Cardiac fibroblast (primary cell): ENCODE measurements at places on chromosomes 7 and 10.

DNA sequence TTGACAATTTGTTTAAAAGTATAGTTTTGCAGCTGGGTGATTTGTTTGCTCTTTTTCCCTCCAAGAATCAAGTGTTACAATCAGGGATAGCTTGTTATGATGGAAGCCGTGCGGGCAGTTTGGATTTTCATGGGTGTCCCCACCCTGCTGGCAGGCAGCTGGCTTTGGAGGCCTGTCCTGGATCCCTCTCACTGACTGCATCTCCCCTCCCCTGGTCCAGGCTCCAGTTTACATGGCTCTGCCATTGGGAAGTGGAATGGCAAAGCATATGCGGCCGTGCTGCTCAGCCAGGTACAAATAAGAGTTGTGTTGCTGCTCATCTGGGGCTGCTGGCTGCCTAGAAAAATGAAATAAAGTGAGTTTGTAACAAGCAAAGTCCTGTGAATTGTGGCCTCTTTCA is 76.0 kb downstream of the CXCL12 start:
- no peak for DNase-seq

DNA sequence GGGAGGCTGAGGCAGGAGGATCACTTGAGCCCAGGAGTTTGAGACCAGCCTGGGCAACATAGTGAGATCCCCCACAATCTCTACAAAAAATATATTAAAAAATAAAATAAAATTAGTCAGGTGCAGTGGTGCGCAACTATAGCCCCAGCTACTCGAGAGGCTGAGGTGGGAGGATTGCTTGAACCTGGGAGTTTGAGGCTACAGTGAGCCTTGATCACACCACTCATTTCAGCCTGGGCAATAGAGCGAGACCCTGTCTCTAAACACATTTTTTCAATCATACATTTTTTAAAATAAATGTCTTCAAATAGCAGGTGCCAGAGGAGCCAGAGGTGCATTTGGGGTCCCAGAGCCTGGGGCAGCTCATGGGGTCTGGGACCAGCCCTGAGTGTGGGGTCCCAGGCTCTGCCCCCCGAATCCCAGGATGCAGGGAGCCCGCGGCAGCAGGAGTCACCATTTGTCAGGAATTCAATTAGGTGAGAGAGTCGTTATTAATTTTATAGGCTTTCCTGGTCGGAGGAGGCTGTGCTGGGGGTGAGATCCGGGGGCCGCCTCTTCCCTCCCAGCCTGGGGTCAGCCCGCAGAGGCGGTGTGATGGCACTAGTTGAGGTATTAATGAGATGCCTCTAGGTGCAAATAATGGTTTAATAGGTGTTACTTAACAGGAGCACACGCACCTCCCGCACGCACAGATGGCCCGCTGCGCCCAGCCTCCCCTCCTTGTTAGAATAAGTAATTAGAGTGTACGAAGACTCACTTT is 78.3 kb downstream of the MICALL2 start:
- no peak for DNase-seq

- DNase-seq: no peak
These were observed 37.9 kb upstream of the FHIP2A start for GRCh38 chr10:114783686-114784085.

DNA sequence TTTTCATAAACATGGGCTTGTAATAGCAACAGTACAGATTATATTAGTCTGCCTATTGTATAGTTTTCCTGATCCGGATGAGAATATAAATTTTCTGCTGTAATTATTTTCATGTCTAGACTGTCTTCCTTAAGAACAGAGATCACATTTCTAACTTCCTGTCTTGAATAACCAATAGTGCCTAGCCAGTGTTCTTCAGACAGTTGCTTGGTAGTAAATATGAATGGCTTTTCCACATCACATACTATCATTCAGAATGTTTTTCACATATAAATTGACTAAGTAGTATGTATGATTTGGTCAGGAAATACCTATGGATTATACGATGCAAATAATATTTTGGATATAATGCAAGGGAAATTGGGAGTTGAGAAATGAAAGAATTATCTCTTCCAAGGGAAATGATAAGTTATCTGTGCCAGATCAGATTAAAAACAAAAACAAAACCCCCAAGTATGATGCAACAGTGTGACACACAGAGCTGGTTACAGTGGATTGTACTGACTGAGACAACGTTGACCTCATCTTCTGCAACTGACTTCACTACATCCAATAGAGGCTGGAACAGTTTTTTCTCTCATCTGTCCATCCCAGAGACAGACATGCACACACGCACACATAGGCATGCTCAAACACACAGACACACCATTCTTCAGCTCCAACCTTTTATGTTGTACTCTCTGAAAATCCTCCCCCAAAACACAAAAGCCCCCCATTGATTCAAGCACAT is 16.4 kb downstream of the ITGA8 start:
- DNase-seq: no peak

GRCh38 chr10:7666253-7667023 is at the start of gene ITIH5:
TSS of gene ITIH5 (minus strand) at chr10:7666966. CDS start at chr10:7666892, 74 bp downstream.
- no peak for DNase-seq

- no peak for DNase-seq
These were observed 1.1 kb upstream of the GNAI1 start for GRCh38 chr7:80133361-80134114.

GRCh38 chr10:64215088-64215487 is 693.9 kb downstream of the REEP3 start:
- peak; percentile 39 for DNase-seq

DNA sequence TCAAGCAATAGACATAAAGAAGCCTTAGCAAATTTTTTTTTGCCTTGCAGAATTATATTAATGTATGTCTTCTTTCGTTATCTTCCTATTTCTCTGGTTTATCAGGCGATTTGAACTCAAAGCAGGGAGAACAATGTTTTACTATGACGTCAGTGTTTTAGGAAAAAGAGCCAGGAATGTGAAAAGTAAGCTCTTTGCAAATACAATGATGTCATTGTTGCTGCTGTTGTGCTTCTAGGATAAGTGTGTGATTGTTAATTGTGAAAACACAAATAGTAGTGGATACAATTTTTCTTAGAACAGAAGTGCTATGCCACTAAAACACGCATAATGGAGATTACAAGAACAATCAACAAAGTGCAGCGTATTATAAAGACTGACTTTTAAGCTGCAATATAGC is 9.5 kb upstream of the AUTS2 start:
- no peak for DNase-seq

- DNase-seq: peak; percentile 67
These were observed 669 bp downstream of the PI4K2A start for GRCh38 chr10:97640868-97641811.

GRCh38 chr7:103307503-103308231 is 10.4 kb downstream of the PMPCB start:
- DNase-seq: no peak

DNA sequence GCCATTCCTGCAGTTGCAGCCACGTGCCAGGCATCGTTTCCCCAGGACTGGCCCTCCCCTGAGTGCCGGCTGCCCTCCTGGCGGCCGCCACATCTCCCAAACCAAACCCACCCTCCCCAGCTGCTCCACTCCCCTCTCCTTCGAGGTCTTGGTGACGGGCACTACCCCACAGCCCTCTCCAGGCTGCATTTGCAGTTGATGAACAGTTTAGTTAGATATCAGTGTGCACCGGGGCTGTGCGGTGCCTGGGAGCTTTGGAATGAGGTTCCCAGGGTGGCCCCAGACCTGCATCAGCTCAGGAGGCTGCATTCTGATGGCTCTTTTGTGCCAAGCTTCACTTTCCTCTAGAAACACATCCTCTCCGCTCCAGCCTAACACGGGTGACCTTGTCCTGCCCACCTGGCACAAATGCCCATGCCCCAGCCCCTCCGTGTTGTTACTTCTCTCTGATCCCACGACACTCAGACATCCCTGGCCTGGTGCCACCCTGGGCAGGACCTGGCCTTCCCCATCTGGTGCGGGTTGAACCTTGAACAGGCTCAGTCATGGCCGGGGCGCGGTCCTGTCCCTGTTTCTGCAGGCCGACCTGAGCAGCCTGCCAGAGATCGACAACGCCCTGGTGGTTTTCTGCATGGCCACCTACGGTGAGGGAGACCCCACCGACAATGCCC is 14.5 kb downstream of the TMEM120A start:
- DNase-seq: no peak

DNA sequence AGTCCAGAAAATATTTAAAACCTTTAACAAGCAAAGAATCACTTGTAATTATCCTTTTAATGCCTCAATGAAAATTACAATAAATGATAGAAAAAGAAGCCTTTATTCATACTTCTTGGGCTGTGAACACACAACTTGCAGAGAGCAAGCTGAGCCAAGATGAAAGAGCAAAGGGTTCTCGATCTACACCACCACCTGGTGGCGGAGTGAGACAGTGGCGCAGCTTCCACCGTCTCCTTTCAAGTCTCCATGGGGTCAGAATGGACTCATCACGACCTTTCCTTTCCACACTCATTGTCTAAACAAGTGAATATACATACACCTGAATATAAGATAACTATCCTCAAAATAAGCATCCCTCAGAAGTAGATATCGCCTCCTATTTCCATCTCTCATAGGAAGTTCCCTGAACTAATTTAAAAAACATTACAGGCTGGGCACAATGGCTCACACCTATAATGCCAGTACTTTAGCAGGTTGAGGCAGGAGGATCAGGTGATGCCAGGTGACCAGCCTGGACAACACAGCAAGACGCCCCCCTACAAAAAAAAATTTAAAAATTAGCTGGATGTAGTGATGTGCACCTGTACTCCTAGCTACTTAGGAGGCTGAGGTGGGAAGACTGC is 40.7 kb downstream of the ATE1 start:
- peak; percentile 80 for DNase-seq

DNA sequence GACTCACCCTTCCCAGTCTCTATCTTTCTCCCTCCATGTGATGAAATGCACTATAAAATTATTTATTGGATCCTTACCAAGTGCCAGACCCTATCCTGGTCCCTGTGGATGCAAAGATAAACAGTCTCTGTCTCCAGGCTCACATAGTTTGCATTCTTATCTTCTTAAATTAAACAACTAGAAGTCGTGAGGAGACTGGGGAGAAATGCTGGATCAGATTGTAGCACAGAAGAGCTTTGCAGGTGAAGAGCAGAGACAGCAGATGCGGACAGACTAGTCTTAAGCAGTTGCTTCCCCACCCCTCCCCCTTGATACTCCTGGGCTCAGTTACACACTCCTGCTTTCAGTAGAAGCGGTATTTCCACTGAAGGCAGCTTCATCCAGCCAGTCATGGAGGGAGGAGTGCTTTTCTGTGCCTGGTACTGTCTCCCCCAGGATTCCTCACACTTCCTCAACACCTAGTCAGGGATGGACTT is 20.8 kb upstream of the CDK1 start:
- DNase-seq: no peak

DNA sequence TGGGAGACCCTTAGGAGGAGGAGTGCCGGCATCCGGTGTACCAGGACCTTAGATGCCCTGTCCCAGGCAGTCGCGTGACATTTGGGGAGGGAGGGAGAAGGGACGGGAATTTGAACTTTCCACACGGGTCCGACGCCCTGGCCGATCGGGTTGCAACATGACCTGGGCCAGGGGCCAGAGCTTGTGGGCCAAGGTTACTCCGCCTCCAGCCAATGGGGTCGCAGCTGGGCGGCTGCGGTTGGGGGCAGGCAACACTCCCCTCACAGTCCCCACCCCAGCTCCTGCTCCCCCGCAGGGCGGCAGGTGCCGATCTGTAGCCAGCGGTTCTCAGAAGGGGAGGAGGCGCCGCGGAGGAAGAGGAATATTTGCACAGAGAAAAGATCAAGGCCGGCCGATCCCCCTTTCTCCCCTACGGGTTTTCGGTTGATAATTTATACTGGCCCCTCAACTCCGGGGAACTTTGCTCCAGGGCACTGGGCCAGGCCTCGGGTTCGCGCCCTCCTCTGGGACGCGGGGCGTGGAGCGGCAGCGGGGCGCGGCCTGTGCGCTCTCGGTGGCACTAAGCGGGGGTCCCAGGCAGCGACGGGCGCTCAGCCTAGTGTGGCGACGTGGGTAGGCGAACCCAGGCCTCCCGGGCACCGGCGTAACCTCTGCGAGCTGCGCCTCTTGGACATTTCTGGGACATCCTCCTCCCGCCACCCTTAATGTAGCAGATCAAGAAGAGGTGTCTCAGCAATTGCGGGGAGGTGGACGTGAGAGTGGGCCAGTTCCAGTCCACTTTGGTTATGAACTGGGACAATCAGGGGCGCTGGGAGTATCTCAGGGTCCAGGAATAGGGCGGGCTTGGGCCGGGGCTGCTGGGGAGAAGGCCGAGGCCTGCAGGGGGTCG is 1.2 kb downstream of the MLXIPL start:
- no peak for DNase-seq

DNA sequence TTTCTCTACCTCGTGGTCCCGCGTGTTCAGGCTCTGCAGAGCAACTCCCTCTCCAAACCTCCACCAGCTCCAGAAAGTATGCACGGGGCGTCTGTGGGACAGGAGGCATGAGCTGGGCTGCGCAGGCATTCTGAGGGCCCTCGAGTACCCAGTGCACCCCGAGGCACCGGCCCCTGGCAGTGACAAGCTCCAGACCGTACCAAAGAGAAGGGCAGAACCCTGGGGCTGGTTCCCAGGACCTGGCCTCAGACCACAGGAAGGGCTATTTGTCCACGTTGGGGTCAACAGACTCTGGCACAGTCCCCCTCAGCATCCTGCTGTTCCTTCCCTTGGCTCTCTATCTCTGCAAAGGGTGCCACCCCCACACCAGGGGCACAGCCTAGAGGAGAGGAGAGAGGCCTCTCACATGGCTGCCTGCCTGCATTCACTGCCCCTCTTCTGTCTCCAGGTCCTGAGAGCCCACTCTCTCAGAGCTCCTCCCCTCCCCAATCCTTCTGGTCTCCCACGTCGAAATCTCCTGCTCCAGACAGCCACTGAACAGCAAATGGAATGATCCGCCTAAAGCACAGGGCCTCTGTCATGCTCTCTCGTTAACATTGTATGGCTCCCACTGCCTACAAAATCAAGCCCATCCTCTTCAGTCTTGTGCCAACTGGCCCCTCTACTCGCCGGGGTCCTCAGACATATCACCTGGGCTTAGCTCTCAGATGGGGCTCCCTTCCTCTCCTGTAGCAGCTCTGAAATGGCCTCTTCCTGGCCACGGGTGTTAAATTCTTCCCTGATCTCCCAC is 96.3 kb downstream of the OAT start:
- no peak for DNase-seq
